BJ (cell line): ENCODE measurements at places on chromosomes 6 and 20. TPM values are rescaled to one million over a fixed set of nuclear protein-coding genes. Genes with fewer than 3 reads are reported as not detected.

Gene LGSN
- not detected in 2 replicates for polyA plus RNA-seq

Gene VSTM2L
- polyA plus RNA-seq, result 0.56 and 1.2 TPM in 2 replicates

Gene MAFB
- polyA plus RNA-seq, result 0.02 and 0.06 TPM in 2 replicates

Gene MLN
- polyA plus RNA-seq, result not detected in 2 replicates

Gene CTAGE9
- polyA plus RNA-seq, result not detected in 2 replicates

Gene GTSF1L
- not detected in 2 replicates for polyA plus RNA-seq

Gene DNMT3B
- polyA plus RNA-seq, result 1.1 and 1.3 TPM in 2 replicates

Gene EBF4
- polyA plus RNA-seq, result 1.2 and 1.9 TPM in 2 replicates

Gene XKR7
- 0.01 TPM in 1 of 2 replicates, not detected in the other for polyA plus RNA-seq

Gene RBPJL
- polyA plus RNA-seq, result not detected in 2 replicates
